Jurkat, Clone E6-1 (cell line): ENCODE measurements at places on chromosomes 7 and 10.
A peak's percentile ranks its signal among the peaks of the same experiment; 100 is the strongest.

DNA sequence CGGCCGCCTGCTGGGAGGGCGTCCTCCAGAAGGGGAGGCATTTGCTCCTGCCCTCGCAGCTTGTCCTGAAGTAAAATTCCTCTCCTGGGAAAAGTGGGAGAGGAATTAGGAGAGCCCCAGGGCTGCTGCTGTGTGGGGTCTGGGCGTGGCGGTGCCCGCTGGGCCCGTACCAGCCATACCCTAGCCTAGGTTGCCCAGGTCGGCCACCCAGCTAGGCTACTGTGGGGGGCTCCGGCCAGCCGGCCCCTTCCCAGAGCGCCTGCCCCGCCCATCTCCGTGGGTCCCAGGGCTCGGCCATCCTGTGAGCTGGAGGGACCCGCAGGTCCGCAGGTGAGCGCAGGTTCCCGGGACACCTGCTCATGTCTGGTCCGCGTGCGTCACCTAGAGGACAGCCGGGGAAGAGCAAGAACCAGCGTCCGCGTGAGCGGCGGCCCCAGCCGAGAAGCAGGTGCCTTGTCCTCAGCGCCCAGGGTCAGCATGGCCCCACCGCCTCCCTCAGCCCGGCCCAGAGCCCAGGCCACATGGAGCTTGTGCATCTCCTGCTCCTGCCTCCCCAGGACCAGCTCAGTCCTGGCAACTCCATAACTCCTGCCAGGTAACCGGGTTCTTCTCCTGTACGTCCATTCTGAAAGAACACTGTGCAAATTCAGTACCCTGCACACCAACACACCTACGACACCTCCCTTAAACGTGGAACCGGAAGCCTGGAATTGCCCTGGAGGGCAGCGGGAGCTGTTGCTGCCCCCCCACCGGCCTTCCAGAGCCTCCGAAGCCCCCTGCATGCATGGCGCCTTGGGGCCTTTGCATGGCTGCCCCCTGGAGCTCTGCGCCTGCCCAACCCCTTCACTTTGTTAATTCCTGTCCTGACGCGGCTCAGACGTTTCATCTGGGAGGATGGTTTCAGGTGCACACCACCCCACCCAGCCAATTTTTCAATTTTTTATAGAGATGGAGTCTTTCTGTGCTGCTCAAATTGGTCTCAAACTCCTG, 22.8 kb upstream of the FOXL3 start:
- no peak for DNase-seq

GRCh38 chr7:132557489-132558044, 18.7 kb downstream of the PLXNA4 start:
- peak; percentile 46 for DNase-seq

DNA sequence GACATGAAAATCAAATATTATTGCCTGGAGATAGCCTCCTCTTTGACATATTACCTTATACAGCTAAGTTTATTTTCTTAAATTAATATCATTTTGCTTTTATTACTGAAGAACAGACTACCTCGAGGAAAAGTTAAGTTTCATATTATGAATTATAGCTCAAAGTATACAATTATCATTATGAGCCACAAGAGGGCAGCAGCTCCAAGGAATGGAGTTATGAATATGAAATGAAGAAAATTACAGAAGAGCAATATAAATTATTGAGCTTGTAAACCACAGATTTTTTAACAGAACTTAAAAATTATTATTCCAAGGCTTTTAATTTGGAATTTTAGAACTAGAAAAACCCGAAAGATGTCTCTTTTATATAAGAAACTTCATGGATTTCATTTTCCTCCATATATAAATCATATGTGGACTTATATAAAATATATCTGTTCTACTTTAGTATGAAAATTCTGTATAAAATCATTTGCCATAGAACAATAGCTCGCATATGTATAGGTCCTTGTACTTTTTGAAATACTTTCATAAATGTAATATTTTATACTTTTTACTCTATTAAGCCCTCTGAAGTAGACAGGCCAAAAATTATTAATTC, 40.1 kb downstream of the IQUB start:
- peak; percentile 18 for DNase-seq

- DNase-seq, result no peak
Measured at GRCh38 chr10:79375321-79376077, 28.2 kb downstream of the PPIF start.

DNA sequence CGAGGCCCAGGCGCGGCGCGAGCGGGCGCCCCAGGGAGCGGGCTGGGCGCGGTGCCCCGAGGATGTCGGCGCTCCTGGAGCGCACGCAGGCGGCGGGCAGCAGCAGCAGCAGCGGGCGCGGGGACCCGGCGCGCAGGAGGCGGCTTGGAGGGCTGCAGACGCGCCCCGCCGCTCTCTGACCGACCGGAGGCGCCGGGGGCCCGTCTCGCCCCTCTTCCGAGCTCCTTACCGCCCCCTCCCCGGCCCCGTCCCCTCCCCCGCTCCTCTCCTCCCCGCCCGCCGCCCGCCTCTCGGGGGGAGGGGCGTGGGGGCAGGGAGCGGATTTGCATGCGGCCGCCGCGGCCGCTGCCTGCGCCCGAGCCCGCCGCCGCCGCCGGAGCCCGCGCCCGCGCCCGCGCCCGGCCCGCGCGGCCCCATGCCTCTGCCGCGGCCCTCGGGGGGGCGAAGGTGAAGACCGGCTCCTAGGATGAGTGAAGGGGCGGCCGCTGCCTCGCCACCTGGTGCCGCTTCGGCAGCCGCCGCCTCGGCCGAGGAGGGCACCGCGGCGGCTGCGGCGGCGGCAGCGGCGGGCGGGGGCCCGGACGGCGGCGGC, at the start of gene NRG3:
Gene NRG3, plus strand, starts transcription at position 320 of the 592 bp plus-strand sequence.
- DNase-seq, result no peak

GRCh38 chr10:77625379-77625778, 12.2 kb downstream of the KCNMA1 start:
- no peak for DNase-seq

GRCh38 chr10:112700215-112700671, 249.8 kb upstream of the TCF7L2 start:
- DNase-seq, result no peak

GRCh38 chr10:77841711-77842375, 84.7 kb downstream of the DLG5 start:
- no peak for DNase-seq

GRCh38 chr7:27595009-27595408, 67.7 kb downstream of the HIBADH start:
- DNase-seq, result no peak

- DNase-seq, result no peak
Measured at GRCh38 chr10:47378606-47379444, 5.3 kb downstream of the ZNF488 start.

- DNase-seq, result no peak
Measured at GRCh38 chr7:36532981-36533499, 143.4 kb downstream of the ANLN start.

- DNase-seq, result no peak
Measured at GRCh38 chr7:133470-133869, 58.9 kb upstream of the FAM20C start.

- DNase-seq, result no peak
Measured at GRCh38 chr7:152189061-152189460, 163.6 kb downstream of the GALNT11 start.

GRCh38 chr7:28855538-28856217, 102.5 kb downstream of the TRIL start:
- no peak for DNase-seq

GRCh38 chr7:4209966-4210365, 472.1 kb upstream of the FOXK1 start:
- no peak for DNase-seq

- peak; percentile 88 for DNase-seq
Measured at GRCh38 chr7:143375298-143376034, 5.7 kb upstream of the ZYX start.

DNA sequence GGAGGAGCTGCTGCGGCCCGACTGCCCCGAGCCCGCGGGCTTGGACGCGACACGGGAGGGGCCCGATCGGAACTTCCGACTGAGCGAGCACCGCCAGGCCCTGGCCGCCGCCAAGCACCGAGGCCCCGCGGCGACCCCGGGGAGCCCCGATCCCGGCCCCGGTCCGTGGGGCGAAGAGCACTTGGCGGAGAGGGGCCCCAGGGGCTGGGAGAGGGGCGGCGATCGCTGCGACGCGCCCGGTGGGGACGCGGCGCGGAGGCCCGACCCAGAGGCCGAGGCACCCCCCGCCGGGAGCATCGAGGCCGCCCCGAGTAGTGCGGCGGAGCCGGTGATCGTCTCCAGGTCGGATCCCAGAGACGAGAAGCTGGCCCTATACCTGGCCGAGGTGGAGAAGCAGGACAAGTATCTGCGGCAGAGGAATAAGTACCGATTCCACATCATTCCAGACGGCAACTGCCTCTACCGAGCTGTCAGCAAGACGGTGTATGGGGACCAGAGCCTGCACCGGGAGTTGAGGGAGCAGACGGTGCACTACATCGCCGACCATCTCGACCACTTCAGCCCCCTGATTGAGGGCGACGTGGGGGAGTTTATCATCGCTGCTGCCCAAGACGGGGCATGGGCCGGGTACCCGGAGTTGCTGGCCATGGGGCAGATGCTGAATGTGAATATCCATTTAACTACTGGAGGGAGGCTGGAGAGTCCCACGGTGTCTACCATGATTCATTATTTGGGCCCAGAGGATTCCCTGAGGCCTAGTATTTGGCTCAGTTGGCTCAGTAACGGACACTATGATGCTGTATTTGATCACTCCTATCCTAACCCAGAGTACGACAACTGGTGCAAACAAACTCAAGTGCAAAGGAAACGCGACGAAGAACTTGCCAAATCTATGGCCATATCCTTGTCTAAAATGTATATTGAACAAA, 1.4 kb downstream of the OTUD1 start:
- no peak for DNase-seq

- no peak for DNase-seq
Measured at GRCh38 chr7:135282561-135283254, 49.1 kb downstream of the STRA8 start.

DNA sequence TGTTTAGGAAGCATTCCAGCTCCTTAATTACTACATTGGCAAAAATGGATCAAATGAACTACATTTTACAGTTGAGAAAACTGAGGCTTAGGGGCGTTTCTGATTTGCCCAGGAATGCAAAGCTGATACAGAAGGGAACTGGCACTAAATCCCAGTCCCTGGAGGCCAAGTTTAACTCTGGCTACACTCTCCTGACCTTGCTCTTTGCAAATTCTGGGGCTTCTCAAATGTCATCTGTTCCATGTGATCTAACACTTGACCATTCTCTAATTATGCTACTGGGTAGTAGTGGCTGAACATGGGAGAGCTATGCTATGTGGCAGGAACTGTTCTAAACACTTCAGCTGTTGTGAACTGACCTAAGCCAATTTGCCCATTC, 11.3 kb upstream of the HABP2 start:
- DNase-seq, result no peak

GRCh38 chr10:116868722-116869121, 19.4 kb downstream of the ENO4 start:
- no peak for DNase-seq

DNA sequence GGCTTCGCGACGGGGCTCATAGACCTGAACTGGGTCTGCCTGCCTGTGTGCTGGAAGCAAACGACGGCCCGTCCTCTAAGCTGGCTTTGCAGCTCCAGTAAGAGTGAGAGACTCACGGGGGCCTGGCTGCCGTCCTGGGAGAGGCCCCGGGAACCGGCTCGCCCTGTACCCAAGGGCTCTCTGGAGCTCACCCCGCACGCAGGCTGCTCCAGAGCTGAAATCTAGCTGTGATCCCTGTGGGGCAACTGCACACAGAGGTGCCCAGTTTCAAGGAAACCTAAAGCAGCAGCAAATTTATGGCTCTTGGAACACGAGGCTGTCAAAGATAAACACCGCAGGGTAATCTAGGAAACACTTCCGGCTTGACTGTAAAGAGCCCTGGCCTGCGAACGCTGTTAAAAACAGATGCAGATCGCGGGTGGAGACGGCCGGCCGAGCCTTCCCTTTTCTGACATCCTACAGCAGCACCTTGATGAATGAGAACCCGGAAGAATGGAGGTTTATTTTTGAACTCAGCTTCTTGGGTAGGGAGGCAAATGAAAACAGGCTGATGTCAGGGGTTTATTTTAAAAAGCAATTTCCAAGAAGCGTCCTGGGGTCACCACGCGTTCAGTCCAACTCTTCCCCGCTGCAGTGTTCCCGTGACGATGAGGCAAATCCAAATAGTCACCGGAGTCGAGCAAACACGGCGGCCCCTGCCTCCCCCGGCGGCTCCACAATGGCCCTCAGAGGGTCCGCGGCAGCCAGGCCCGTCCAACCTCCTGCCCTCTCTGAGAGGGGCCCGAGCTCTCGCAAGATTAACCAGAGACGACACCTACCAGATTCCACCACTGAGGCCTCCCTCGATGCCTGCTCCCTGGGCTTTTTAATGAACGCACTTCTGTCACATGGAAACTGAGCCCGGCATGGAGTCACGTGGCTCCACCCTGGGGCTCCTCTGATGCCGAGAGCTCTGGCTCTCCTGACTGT, 29.6 kb downstream of the AMZ1 start:
- DNase-seq, result no peak

DNA sequence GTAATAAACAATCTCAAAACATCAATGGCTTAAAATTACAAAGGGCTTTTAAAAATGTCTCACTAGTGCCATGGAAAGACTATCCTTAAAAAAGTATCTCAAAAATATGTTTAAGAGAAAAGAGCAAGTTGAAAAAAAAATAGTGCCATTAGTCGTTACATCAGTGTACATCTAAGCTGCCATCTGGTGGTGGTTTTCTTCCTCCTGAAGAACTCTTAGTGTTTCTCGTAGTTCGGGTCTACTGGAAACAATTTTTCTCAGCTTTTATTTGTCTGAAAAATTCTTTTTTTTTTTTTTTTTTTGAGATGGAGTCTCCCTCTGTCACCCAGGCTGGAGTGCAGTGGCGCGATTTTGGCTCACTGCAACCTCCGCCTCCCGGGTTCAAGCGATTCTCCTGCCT, 5.9 kb upstream of the GARIN1A start:
- peak; percentile 46 for DNase-seq

GRCh38 chr10:50577681-50578350, 45.9 kb downstream of the SGMS1 start:
- DNase-seq, result no peak

GRCh38 chr7:84617265-84618030, 422.9 kb upstream of the SEMA3A start:
- DNase-seq, result no peak

GRCh38 chr7:2014391-2015241, 218.1 kb downstream of the MAD1L1 start:
- no peak for DNase-seq

- no peak for DNase-seq
Measured at GRCh38 chr7:80848841-80849240, 70.0 kb downstream of the SEMA3C start.

GRCh38 chr7:127819975-127820731, 168.2 kb downstream of the SND1 start:
- DNase-seq, result peak; percentile 30

DNA sequence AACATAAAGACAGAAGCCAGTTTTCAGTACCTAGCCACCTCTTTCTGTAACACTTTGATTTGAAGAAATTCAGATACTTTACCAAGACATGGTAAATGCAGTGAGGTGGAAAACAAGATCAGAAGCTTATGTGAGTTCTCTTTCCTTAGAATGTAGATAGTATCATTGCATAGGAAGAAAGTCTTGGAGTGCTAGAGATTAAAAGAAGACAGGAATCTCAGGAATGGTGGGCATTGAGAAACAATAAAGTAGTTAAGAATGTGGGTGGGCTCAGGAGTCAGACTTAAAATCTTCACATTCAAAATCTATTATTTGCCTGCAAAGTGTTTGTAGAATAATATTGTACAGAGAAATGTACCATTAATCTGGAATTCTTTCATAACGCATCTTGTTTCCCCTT, 58.9 kb downstream of the POLL start:
- no peak for DNase-seq
